Activated CD4-positive, alpha-beta T cell treated with anti-CD3 and anti-CD28 coated beads, Interleukin-2, Interleukin-6, amounts not matched to agents 100 ng/mL and 50 ng/mL, durations not matched to agents 16 hours and 8 hours (primary cell): ENCODE measurements at places on chromosomes 2 and 18.
A peak's percentile ranks its signal among the peaks of the same experiment; 100 is the strongest.

- DNase-seq = no peak
These were observed 23.8 kb upstream of the TNFRSF11A start for GRCh38 chr18:62301322-62301721.

GRCh38 chr18:27600245-27600644, 415.1 kb upstream of the CHST9 start:
- no peak for DNase-seq

GRCh38 chr2:15912203-15912602, 28.1 kb upstream of the MYCN start:
- DNase-seq = no peak

- DNase-seq = no peak
These were observed 3.0 kb upstream of the RTKN start for GRCh38 chr2:74444498-74445318.

- DNase-seq = no peak
These were observed 420.2 kb downstream of the SUCLG1 start for GRCh38 chr2:84038866-84039265.

DNA sequence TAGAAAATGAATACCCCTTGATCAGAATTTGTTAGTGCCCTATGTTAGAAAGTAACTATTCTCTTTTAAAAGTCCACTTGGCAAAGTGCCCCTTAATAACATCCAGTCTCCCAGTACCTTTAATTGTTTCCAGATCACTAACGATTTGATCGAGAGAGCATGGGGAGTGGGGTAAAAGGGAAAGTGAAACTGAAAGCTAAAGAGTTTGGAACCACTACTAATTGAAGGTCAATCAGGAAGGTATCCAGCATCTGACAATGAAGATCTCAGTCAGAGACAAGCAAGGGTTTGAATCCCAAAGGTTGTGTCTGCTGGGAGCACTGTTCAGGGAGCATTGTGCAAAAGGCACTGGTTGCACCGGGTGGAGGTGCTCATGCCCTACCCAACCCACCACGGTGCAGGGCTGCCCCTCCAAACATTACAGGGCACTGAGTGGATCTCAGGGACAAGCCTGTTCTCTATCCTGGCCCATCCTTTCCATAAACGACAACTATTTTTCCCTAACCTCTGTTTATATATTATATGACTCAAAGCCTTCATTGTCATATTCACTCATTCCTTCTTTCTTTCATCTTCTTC, 14.6 kb upstream of the RIT2 start:
- DNase-seq = no peak

DNA sequence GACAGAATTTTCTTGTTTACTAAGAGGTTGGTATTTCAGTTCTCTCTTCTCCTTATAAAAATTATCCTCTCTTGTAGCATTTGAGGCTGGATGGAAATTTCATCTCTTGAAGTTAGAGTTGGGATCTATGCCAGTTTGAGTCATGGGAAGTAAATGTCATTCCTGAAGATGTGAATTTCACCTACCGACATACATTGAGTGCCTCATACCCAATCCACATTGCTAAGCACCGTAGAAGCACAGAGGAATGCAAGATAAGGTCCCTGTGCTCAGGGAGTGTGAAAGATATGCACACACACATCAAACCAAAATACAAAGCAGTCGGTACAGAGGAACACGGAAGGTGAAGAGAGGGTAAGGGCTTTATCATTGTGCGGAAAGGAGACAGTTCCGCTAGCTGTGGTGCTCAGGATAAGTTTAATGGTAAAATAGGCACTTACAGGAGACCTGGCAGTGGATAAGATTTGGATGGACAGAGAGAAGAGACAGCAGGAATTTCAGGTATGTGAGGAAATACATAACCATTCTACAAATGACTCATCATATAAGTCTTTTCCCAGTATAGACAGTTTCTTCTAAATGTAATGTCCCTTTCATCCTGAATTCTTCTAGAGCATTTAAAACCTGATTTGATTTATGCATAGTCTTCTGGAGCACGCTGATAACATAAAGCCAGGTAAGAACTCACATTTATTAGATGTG, 205.3 kb upstream of the ST6GAL2 start:
- DNase-seq = no peak

DNA sequence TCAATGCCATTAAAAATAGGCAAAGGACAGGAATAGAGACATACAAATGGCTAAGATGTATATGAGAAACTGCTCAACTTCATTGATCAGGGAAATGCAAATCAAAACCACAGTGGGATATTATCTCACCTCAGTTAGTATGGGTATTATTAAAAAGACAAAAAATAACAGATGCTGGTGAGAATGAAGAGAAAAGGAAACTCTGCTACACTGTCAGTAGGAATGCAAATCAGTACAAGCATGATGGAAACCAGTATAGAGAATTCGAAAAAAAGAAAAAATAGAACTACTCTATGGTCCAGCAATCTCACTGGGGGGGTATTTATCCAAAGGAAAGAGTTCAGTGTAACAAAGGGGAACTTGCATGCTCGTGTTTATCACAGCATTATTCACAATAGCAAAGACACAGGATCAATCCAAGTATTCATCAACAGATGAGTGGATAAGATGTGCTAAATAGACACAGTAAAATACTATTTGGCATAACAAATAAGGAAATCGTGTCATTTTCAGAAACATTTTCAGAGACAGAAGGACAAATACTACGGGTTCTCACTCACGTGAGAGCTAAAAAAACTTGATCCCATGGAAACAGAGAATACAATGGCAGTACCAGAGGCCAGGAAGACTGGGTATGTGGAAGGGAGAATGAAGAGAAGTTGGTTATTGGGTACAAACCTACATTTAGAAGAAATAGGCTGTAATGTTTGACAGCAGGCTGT, 60.6 kb downstream of the CCDC74A start:
- no peak for DNase-seq

GRCh38 chr2:47888581-47889280, 17.6 kb downstream of the FBXO11 start:
- DNase-seq = no peak

DNA sequence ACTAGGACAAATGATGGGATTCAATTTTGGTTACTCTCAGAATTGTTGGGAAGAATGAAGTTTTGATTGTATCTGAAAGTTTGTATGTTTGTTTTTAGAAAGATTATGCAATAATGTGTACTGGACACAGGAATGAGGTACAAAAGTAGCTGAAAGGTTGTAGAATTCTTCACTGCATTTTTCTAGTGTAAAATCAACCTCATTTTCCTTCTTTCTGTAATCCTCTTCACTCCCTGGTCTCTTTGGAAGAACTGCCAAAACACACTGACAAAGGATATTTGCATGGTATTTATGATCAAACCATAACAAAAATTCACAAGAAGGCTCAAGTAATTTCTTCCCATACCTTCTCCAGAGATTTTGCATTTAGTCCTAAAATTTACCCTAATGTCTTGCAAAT, 110.7 kb downstream of the ZEB2 start:
- DNase-seq = no peak

DNA sequence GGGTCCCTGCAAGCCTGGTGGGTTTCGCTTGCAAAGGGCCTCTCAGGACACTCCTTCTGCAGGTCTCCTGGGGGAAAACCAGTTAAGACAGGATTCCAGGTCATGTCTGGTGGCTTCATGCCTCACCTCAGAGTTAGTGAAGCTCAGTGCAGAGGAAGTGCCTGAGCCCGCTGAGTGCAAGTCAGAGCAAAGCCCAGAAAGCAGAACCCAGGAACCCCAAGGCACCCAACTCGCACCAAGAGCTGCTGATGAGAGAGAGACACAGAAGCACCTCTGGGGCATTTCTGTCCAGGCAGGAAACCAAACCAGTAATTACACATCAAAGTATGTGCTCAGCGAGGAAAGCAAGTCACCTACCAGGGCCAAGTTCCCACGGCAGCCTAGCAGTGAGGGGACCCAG, 78.4 kb downstream of the ARHGEF4 start:
- no peak for DNase-seq

- DNase-seq = peak; percentile 4
These were observed 961 bp downstream of the RBM43 start for GRCh38 chr2:151260573-151261230.

DNA sequence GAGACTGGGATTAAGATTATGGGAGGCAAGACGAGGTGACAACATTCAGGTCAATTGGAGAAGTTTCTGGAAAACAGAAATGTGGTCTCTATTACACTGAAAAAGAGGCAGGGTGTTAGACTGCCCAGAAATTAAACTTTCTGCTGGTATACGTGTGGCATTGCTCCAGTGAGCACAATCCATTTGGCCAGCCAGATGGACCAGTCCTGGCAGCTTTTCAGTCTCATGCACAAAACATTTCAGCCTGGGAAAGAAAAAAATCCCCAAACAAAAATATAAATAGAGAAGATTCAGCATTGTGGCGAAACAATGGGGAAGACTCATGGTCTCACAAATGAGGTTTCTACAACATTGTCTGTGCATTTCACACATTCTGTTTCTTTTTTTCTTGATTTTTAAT, 113.9 kb downstream of the HNMT start:
- DNase-seq = no peak

GRCh38 chr18:38887671-38888020, 1322.0 kb upstream of the CELF4 start:
- DNase-seq = no peak

GRCh38 chr18:61732854-61733253, 160.0 kb downstream of the RNF152 start:
- DNase-seq = no peak

- DNase-seq = peak; percentile 42
These were observed 868 bp downstream of the INO80D start for GRCh38 chr2:206084870-206085741.

DNA sequence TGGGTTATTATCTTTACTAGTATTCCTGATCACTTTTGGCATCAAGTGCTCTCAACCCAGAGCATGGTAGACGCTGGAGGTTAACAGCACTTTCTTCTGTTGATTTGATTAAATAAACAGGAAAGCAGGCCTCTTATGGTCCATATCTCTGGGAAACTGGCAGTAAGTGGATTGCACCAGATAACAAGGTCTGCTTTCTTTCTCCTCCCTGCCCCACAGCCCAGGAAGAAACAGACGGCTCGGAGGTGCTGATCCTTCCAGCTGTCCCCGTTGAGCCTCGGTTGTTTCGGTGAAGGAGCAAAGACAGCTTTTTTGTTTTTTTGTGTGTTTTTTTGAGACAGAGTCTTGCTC, 100.8 kb upstream of the KCTD1 start:
- DNase-seq = no peak

DNA sequence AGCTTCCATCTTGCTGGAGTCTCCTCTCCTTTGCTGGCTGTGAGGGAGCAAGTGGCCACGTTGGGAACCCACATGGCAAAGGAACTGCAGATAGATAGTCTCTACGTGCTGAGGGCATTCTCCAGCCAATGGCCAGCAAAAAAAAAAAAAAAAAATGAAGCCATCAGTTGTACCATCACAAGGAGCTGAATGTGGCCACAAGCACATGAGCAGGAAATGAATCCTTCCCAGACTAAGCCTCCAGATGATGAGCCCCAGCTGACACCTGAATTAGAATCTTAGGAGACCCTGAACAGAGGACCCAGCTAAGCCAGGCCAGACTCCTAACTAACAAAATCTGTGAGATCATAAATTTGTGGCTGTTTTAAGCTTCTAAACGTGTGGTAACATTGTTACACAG, 57.9 kb downstream of the SPIRE1 start:
- DNase-seq = no peak

GRCh38 chr2:23306401-23306800, 78.6 kb upstream of the KLHL29 start:
- no peak for DNase-seq

- DNase-seq = no peak
These were observed 45.9 kb upstream of the TLK1 start for GRCh38 chr2:171206422-171207115.

DNA sequence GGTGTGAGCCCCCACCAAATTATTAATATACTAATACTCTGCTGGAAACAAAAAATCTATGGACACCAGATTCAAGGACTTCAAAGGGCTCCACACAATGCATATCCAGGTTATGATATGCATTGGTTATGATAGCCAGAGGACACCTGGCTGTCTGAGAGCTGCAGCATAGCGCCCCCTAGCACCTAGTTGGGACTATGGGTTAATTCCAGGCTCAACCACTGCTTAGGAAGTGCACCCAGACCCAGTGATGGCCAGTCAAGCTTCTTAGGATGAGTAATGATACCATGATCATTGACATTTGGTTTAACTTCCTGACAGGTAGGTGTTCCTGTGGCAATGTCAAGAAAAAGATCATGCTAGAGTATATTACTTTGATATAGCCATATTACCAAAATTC, 3.8 kb upstream of the FRZB start:
- DNase-seq = peak; percentile 20
